ENCODE measurements at places on chromosomes 2 and 18.

DNA sequence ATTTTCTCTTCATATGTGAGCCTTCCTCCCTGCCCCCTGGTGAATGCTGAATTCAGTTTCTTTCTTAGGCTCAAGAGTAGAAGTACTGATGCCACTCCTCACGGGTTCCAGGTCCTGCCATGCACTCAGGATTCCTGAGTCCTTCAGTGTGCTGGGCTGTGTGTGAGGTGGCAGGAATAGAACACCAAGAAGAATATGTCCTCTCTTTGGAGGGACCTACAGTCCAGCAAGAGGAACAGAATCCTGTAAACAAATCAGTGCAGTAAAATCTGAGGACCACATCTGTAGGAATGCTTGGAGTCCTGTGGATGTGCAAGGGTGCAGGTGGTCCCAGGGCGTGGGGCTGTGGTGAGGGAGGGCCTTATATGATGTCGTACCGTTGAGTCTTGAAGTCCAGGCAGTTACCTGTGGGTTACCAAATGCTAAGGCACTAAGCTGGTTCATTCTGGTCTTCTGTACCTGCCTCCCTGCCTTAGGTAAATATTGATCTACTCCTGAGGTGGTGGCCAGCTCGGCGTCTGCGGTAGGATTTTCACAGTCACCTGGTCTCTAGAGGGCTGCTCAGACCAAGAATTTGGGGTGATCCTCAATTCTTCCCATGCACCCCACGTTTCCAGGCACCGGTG is 5.5 kb downstream of the ASAP2 start:
- DNase-seq = no peak

DNA sequence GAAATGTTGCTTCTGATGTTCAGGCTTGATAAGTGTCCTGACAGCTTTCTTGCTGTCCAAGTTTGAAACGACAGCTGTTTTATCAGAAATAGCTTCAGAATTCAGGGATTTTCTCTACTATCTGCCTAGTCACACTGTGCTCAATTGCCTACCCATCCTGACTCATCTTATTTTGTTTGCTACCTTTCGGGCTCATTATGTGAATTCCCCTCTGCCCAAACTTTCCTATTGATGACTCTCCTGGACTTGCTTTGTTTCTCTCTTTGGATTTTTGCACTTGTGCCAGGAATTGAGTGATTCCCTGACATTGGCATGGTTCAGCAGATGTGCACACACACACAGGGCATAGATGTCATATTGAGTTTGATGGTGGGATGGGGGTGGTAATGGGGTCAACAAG is 1052.6 kb upstream of the PIK3C3 start:
- no peak for DNase-seq

GRCh38 chr2:211455216-211455841 is 898.9 kb downstream of the CPS1 start:
- DNase-seq = no peak

- DNase-seq = no peak
These were observed 3.5 kb downstream of the KCNF1 start for GRCh38 chr2:10915236-10915635.

DNA sequence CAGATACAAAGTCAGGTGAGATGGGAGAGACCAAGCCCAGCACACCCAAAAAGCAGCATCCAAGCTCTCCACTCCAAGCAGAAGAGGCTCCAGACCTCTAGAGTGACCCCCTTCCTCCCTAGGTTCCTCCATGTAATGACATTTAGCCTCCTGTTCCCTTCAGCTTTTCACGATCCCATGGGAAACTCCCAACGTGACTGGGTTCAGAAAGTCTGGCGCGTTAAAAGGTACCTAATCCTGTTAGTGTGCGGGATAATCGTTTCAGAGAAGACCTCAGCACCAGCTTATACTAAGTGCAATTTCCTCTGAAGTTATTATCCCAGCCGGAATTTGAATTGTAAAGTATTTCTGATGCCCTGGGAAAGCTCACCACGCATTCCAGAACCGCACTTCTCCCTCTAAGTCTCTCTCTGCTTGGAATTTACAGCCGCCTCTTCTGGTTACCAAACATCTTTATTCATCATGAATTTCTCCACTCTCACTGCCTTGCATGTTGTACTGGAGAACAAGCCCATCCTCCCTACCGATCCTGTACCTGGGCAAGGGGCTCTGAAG is 46.9 kb downstream of the CCBE1 start:
- DNase-seq = no peak
